LHCN-M2 (cell line): ENCODE measurements at places on chromosomes 4 and X. TPM values are rescaled to one million over a fixed set of nuclear protein-coding genes. Genes with fewer than 3 reads are reported as not detected.
A peak's percentile ranks its signal among the peaks of the same experiment; 100 is the strongest.

DNA sequence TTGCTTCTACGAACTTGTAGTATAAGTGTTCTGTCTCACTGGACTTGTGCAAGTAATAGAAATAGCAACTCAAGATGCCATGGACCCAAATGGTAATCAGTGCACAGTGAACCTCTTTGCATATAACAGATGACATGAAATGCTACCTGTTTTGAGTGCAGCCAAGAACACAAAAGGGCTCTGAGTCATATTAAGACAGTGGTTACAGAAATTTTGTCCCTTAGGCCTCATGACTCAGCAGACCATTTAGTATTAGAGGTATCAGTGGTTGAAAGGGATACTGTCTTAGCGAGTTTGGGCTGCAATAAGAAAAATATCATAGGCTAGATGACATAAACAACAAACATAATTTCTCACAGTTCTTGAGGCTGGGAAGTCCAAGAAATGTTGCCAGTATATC lies 502.9 kb upstream of the PCDH10 start:
- DNase-seq: no peak

- DNase-seq: peak; percentile 76
Measured at GRCh38 chr4:47577779-47578553, 92.9 kb downstream of the ATP10D start.

GRCh38 chr4:173490256-173490655 lies 39.8 kb downstream of the HAND2 start:
- no peak for DNase-seq

GRCh38 chr4:153725136-153725830 lies 34.5 kb downstream of the RNF175 start:
- no peak for DNase-seq

DNA sequence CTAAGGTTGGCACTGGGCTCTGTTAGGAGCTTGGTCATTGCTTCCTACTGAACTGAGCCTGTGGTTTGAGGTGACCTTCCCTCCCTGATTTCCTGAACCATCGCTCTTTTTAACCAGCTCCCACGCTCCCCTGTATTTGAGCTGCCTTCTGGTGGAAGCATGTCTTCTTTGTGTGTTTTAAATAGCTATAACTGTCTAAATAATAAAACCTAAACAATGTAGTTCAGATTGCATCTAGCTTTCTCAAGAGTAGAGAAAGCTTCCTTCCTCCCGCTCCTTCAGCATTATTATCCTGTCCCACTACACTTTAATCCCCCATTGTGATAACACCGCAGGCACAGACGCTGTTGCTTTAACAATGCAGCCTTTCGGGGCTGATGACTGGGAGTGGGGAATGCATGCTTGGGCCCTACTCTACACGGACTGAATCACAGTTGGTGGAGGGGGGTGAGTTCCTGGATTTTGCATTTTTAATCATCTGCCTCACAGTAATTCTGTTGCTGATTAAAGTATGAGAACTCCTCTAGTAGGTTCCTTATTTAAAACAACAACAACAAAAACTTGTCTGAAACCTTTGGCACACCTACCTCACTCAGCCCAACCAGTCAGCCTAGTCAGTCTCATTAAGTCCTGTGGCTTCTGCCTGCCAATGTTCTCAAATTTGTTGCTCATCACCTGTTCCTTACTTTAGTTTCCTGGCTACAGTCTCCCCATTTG lies 6.6 kb downstream of the SMS start:
- no peak for DNase-seq

PLXNB3 gene
- 5.0 and 9.7 TPM in 2 replicates for total RNA-seq

STOX2 gene
- total RNA-seq: under 0.01 TPM in 1 of 2 replicates, not detected in the other

TMEM150C gene
- total RNA-seq: 0.26 TPM in 1 of 2 replicates, not detected in the other

DNA sequence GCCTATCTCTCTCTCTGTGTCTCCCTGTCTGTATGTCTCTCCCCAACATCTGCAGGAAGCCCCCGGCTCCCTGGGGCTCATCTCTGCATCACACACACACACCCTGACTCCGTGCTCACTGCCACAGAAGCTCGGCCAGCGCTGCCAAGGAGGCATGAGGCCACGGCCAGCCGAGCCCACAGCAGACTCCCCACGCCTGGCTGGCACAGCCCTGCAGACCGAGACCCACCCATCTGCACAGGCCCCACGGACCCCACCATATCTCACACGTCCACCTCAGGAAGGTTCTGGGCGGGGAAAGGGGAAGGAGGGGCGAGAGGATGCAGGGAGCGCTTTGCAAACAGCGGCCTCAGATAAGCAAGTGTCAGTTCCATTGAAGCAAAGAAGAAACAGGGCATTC lies 28.5 kb upstream of the SLC25A6 start:
- DNase-seq: no peak

GRCh38 chr4:156673483-156673882 lies 298.1 kb downstream of the PDGFC start:
- peak; percentile 39 for DNase-seq

DNA sequence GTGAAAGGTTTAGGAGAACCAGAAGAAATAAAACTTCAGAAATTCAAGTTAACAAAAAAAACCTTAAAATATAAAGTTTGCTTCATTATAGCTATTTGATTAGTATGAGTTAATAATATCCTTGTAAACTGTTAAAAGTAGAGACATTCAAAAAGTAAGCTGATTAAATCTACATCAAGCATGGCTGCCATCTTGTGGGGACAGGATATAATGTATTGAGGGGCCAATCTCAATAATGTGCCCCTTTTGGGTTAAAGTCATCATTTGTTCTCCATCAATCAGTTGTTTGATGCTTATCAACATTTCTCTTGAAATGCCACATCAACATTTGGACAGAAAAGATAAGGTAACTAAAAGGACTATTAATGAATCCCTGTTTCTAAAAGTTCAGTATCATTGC lies 4.6 kb upstream of the GRID2 start:
- peak; percentile 26 for DNase-seq

GRCh38 chrX:153526042-153526441 lies 8.6 kb downstream of the ATP2B3 start:
- no peak for DNase-seq
